Head of caudate nucleus (tissue), 42 donors: ENCODE measurements at places on chromosomes 5 and 9.

- no peak for DNase-seq
Observed at GRCh38 chr5:96972599-96973334, 36.9 kb downstream of the LNPEP start.

DNA sequence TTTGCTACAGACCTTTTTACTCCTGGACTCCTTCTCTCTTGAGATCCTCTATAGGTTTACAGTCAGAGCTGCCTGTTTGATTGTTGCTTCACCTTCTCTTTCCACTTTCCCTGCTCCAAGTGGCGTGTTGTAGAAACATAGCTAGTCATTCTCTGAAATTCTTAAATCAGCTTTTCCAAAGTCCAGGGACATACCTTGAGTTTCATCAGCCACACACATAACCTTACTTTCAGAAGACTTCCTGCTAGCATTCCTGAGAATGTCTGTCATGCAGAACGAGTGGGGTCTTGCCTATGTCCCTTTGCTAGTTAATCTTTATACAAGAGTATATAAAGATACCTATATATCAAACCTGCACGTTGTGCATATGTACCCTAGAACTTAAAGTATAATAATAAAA lies 230.3 kb upstream of the ZNF462 start:
- no peak for DNase-seq

- no peak for DNase-seq
Observed at GRCh38 chr5:149014571-149015031, 48.3 kb downstream of the SH3TC2 start.

DNA sequence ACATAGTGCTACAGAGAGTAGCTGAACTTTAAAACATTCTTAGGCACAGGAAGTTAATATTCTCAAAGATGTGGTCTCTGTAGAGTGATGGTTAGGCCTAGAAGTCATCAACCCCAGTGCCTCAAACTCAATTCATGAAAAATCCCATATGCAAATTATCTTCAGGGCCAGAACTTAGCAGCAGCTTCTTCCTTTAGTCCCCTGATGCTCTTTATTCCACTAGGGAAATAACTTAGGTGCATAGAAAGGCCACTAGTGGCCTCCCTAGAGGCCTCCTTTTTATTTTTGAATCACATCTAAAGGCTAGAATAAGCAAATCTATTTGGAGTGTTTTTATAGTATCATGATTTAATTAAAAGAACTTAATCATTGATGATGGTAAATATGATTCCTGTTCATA lies 88.3 kb downstream of the GIN1 start:
- no peak for DNase-seq

GRCh38 chr5:107184066-107184465 lies 486.7 kb downstream of the EFNA5 start:
- no peak for DNase-seq

DNA sequence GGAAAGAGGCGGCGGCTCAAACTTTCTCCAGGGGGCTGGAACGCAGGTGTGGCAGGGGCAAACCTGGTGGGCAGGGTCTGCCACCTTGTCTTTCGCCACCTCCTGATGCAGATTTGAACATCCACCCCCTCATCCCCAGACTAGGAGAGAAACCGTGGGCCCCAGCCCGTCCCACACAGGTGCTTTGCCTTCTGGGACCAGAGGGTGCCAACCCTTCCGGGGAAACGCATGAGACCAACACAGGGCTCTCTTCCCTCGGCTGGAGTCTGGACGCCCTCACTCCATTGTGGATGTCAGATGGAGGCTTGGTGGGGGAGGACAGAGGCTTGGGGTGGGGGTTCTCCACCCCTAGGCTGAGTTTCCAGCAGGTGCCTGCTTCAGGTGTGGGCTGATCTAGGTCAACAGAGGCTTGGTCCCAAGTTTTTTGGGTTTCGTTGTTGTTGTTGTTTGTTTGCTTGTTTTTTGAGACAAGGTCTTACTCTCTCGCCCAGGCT lies 9.5 kb downstream of the C9orf50 start:
- no peak for DNase-seq

GRCh38 chr5:137367951-137368350 lies 131.2 kb downstream of the SPOCK1 start:
- no peak for DNase-seq

- DNase-seq: no peak
Observed at GRCh38 chr5:178194026-178194425, 6.9 kb upstream of the GMCL2 start.

DNA sequence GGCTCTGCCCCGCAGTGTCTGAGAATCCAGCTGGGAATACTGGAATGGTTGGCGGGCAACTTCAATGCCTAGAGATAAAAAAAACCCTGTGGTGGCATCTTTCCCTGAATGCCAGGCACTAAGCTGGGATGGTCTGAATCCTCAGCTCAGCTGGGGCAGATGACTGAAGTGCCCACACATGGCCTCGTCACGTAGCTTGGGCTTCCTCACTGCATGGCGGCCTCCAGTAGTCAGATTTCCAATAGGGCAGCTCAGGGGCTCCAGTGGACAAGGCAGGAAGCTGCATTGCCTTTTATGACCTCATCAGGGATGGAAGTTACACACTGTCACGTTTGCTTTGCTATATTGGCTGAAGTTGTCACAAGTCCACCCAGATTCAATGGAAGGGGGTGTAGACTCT lies 24.3 kb upstream of the FUBP3 start:
- DNase-seq: no peak

DNA sequence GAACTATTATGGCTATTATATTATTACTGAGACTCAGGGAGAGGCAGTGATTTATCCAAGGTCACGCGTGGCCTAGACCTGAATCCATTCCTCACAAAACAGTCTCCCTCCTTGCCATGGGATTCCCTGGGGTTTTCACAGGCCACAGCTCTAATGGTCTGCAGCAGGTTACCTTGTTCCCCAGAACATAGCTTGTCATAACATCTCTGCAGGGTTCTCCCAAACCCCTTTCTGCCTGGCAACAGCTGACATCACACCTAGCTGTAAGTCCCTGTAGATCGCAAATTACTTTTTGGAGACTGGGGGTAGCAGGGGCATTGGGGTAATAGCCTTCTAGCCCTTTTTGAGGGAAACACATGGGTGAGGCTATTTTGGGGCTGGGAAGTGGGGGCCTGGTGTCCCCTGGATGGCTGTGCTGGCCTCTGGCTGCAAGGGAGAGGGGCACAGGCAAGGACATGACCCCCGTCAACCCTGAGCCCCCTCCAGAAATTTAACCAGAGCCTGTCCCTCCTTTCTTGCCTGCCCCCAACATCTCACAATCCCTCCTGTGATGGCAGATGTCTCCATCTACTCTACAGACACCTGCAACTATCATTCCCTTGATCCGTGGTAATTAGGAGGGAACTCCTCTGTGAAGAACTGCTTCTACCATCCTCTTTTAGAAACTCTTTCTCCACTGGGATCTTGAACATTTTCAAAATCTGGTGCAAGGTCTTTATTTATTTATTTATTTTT lies 1.3 kb downstream of the CD74 start:
- peak; percentile 36 for DNase-seq

DNA sequence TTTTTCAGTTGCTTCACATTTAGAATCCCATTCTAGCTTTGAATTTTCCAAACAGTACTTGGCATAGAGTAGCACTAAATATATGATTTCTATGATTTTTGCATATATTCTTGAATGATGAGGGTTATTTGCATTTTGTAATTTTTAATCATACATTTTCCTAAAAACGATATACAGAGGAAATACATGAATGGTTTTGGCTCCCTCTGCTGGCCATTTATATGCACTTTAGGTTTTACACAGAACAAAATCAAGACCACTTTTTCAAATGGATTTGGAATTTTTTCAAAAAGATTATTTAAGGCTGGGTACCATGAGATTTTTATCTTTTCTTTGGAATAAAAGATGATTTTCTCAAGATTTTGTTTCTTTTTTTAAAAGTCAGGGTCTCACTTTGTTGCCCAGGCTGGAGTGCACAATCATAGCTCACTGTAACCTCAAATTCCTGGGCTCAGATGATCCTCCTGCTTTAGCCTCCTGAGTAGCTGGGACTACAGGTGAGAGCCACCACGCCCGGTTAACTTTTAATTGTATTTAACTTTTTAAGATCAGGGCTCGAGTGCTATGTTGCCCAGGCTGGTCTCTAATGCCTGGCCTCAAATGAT lies 16.7 kb upstream of the COMMD10 start:
- DNase-seq: peak; percentile 16

- no peak for DNase-seq
Observed at GRCh38 chr9:71755869-71756268, 12.4 kb downstream of the CEMIP2 start.

GRCh38 chr5:154568589-154568988 lies 90.6 kb upstream of the HAND1 start:
- DNase-seq: no peak

DNA sequence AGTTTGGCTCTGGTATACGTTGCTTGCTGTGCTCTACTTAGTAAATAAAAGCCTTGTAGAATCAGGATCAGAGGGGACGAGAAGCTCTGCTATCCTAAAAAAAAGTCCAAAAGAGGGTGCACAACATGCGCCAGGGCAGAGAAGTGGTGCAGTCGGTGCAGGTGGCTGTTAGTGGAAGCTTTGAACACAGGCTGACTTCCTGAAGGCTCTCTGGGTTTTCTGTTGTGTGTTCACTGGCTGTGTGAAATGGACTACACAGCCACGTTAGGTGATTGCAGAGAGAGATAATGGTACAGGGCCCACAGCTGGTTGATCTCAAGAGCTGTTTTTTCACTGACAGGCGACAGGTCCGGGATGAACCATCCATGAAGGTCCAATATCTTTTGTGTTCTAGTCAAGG lies 167.4 kb downstream of the TMEM167A start:
- DNase-seq: no peak

DNA sequence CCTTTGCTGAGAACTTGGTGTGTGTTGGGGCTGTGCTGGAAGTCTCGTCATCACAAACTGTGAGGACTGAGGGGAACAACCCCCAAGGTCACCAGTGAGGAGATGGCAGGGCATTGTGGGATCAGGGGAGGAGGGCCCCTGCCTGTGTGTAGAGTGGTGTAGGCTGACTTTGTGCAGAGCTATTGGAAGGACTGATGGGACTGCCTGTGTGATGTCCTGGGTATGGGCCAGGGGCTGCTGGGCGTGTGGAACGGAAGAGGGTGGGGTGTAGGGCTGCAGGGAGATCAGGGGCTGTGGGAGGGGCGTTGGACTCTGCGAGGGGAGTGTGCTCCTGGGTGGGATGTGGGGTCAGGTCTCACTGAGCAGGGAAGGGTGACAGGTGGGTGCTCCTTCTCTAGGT lies 3.6 kb downstream of the WNK2 start:
- DNase-seq: no peak

DNA sequence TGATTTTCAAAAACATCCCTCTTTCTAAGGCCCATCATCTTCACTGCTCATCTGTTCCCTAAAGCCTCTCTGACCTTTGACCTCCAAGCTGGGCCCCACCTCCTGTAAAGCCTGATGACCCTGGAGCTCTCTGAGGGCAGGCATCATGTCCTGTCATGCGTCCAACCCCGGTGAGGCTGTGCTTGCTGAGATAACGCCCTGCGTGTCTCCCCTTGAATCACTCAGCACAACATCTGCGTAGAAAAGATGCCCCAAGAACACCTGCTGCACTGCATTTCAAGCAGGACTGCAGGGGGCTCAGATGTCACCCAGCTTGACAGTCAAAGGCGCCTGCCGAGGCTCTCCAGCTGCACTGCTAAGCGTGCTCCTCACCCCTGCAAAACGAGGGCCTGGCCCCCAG lies 78.0 kb downstream of the OTULIN start:
- DNase-seq: no peak

- no peak for DNase-seq
Observed at GRCh38 chr5:135891268-135891667, 4.4 kb downstream of the IL9 start.

DNA sequence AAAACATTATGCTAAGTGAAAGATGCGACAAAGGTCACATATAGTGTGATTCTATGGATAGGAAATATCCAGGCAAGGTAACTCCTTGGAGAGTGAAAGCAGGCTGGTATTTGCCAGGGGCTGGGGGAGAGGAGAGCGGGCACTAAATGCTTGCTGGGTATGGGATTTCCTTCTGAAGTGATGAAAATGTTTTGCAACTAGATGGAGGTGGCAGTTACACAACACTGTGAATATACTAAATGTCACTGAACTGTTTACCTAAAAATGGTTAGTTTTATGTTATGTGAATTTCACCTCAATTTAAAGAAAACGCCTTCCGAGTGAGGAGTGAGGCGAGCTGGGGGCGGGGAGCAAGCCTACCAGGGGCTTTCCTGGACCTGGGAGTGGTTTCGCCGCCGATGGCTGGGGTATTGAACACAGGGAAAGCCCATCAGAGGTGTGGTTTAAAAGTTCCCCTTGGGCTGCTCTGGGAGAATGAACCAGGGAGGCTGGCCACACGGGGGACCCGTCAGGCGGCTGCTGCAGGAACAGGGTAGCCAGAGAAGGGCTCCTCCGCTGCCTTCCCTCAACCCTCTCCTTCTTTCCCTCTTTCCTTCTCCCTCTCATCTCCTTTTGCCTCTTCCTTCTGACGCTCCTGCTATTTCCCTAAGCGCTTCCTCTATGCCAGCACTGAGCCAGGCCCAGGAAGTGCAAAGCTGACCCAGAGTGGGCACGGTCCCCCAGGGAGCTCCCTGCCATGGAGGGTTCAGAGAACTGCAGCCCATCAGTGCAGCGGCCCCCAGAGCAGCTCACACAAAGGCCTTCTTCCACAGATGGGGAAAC lies 4.9 kb downstream of the AKNA start:
- DNase-seq: peak; percentile 60

DNA sequence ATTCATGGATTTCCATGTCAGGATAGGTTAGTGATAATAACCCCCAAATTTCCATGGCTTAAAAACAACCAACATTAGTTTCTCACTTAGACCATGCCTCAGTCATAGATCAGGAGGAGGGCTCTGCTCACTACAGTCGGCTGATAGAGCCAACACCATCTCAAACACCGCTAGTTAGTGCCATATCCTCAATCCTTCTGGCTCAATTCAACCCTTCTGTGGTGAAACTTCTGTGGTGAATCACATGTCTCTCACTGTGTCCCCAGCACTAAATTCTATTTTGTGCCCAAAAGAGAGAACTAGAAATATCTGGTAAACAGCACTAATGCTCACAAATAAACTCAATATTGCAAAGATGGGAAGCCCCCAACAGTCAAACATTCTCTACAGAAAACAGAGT lies 21.1 kb downstream of the ECPAS start:
- DNase-seq: no peak

DNA sequence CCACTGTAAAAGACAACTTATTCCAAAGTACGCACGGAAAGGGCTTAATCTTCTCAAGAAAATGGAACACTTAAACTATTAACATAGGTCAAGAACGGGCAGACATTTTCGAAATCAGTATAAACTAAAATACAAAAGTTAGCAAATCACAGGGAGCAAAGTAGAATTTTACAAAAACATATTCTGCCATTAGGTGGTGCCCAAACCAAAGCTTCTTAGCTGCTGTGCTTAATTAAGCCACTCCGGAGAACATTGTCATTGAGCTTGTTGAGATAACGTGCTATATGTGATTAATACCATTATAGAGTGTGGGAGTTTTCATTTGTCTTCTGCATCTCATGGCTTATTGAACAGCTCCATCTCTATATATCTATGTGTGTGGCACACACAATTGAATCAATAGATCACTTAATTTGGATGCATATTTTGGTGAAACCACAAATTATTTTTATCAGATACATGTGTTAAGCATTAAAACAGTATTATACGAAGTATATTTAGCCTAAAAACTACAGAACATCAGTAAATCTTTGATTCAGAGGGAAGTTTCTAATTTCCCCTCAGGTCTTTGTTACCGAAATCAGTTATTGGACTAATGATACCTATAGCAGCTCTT lies 23.4 kb downstream of the UBLCP1 start:
- no peak for DNase-seq
